ENCODE measurements at places on chromosomes 6 and 20.

DNA sequence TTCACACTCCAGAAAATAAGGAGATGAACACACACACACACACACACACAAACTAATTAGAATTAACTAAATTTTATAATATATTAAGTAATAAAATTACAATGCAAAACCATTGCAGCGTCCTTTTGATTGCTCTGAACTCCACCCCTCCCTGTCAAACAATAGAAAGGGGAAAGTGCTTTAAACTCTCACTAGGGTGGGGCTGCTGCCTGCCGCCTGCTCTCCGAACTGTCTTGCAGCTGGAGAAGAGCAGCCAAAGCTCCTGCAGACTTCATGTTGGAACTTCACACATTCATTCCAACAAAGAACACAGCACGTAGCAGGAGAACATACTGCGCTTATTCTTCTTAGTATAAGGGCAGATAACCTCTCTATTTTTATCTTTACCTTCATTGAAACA, 83.2 kb downstream of the GCLC start:
- no peak for DNase-seq

DNA sequence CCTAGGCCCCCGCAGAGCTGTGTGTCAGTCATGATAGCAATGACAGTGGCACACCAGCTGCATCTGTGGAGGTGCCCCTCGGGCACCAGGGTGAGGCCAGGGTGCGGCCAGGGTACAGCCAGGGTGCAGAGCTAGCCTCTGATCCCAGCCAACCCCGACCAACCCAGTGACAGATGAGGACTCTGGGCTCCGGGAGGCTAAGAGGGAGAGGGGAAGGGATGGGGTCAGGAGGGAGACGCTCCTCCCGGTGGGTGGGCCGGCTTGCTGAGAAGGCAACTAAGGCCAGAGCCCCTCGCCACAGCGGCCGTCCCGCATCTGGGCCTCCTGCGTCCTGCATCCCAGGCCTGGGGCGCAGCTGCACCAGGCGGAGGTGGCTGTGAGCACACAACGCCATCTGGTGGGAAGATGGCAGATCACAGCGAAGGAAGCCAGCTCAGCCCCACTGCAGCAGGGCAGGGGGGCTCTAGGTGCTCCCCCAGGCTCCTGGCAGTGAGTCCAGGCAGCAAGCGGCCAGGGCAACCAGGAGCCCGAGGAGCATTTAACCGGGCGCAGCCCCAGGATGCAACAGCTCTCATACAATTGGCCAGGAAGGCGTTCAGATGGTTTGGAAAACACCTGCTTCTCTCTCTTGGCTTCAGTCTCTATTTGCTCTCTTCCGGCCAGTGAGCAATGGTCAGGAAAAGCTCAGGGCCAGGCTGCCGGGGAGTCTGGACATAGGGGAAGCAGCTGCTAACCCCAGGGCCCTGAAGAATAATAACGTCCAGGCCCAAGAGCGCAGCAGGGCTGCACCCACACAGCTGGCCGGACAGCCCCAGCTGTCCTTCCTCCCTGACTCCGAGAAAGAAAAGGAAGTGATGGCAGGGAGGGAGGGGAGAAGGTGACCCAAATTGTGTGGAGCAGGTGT, 169.4 kb downstream of the TAF4 start:
- DNase-seq, result no peak

GRCh38 chr20:39112178-39112743, 150.1 kb downstream of the DHX35 start:
- no peak for DNase-seq

DNA sequence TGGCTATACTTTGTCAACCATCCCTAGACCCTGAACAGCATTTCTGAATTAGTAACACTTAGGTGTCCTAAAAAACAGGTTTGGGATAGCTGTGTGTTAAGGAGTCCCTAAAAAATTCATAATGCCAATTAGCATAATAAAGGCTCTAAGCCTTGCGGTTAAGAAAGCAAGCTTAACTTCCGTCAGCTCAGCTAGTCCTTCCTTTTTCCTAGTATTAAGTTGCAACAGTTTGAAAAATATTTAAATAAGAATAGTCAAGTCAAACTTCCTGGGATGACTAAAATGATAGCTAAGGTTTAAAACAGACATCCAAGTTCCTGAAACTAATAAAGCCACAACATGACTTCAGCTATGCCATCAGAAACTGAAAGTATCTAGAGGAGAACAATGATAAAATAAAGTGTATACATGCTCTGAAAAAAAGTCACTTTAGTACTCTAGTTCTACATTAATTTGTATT, 3.5 kb downstream of the AKIRIN2 start:
- no peak for DNase-seq

- no peak for DNase-seq
Observed at GRCh38 chr6:163459007-163459406, 44.5 kb downstream of the QKI start.

- DNase-seq, result no peak
Observed at GRCh38 chr6:24403501-24403824, 727 bp downstream of the MRS2 start.

GRCh38 chr6:39077882-39078594, 29.5 kb downstream of the GLP1R start:
- no peak for DNase-seq

- no peak for DNase-seq
Observed at GRCh38 chr20:36937402-36937770, 14.1 kb downstream of the SAMHD1 start.

- DNase-seq, result no peak
Observed at GRCh38 chr6:149389509-149390297, 10.4 kb upstream of the SUMO4 start.

GRCh38 chr6:156697225-156697830, 79.8 kb upstream of the ARID1B start:
- DNase-seq, result no peak

DNA sequence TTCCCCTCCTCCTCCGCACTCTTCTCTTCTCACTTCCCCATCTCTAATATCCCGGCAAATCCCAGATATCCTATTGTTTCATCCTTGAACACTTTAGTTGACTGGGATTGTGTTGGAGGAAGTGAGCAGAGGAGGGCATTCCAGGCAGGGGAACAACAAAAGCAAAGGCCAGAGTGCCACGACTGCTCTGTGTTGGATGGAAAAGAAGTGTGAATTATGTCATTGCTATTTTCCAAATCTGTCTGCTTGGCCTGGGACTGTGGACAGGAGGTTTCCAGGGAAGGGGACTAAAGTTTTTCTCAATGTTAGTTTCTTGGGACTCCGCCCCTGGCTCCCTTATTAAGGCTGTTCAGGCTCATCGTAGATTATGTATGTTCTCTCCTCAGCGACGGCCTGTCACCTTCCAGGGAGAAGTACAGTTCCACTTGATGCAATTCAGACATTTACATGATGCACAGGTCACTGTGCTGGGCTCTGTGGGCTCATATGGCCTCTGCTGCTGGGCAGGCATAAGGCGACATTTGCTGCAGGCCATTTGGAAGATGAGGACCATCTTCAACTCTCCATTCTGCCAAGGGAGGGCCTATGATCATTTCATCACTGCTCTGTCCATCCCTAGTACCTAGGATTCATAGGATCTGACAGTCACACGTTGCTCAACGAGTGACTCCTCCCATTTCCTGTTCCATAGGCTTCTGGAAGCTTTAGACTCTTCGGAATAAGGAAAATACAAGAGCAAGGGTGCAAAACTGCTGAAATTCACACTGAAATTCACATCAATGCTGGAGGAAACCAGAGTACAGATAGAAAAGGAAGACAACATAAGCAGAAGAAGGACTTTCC, 99.1 kb upstream of the KCNK16 start:
- no peak for DNase-seq

DNA sequence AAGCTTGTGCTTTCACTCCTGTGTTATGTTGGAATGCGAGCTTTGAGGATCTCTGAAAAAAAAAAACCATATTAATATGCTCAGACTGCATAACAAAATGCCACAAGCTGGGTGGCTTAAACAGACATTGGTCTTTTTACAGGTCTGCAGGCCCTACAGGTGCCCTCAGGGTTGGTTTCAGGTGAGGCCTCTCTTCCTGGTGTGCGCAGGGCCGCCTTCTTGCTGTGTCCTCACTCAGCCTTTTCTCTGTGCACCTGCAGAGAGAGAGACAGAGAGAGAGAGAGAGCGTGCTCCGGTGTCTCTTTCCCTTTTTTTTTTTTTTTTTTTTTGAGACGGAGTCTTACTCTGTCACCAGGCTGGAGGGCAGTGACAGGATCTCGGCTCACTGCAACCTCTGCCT, 114.1 kb upstream of the SNX9 start:
- DNase-seq, result no peak

- no peak for DNase-seq
Observed at GRCh38 chr20:33250666-33251065, 14.9 kb downstream of the BPIFA1 start.

DNA sequence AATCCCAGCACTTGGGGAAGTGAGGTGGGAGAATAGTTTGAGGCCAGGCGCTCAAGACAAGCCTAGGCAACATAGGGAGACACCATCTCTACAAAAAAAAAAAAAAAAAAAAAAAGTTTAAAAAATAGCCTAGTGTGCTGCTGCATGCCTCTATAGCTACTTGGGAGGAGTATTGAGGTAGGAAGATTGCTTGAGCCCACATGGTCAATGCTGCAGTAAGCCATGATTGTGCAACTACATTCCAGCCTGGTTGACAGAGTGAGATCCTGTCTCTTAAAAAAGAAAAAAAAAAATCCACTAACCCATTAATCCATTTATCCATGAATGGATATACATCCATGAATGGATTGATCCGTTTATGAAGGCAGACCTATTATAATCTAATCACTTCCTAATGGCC, 1064.6 kb upstream of the EYS start:
- DNase-seq, result no peak

- no peak for DNase-seq
Observed at GRCh38 chr20:21519136-21519584, 5.3 kb upstream of the NKX2-2 start.

- no peak for DNase-seq
Observed at GRCh38 chr20:16622501-16622900, 49.3 kb upstream of the KIF16B start.

GRCh38 chr6:34414999-34415858, 10.6 kb downstream of the RPS10 start:
- DNase-seq, result no peak

- no peak for DNase-seq
Observed at GRCh38 chr6:36590237-36590636, 3.9 kb upstream of the SRSF3 start.

DNA sequence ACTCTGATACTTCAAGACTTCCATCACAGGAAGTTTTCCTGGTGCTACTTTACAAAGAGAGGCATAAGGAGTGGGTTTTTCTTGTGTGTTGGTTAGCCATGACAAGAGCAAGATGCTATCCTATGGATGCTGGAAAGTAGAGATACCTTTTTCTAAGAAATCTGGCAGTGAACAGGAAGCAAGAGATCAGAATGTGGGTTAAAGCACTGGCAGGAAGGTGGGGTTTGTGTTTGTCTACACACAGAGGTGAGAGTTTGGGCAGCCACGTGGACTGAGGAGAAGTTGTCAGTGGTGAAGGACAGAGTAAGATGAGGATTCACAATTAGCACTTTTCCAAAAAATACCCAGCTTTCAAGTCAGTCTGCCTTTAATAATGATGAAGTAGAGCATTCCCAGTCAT, 17.9 kb downstream of the SLC2A12 start:
- DNase-seq, result no peak

- no peak for DNase-seq
Observed at GRCh38 chr6:136491754-136492153, 58.5 kb downstream of the MAP7 start.

- no peak for DNase-seq
Observed at GRCh38 chr6:143561105-143561704, 49.7 kb upstream of the FUCA2 start.

GRCh38 chr6:108916026-108916686, 67.9 kb downstream of the ARMC2 start:
- no peak for DNase-seq

DNA sequence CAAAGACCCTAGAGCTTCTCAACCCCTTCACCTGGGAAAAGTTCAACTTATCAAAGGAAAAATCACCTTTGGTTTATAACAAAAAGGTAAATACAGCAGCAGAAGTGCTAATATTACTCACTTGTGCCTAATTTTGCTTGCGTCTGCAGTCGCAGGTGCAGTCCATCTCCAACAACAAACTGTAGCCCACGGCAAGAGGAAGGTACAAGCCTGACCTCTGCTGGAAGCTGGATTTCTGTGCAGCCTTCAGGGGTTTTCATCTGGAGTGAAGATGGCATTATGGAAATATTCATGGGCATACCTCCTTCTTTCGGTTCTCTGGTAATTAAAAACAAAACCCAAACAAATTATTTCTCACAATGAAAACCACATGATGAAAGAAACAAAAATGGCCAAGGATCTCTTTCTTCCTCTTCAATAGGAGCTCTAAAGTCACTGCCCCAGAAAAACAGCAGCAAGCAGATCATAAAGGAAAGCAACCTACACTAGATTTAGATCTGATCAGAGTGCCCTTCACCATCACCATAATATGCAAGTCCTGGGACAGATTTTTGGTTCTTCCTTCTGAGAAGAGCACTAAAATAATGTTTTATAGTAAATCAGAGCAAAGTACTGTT, 7.8 kb downstream of the UBE3D start:
- no peak for DNase-seq

- DNase-seq, result no peak
Observed at GRCh38 chr20:16541226-16541625, 32.0 kb downstream of the KIF16B start.

DNA sequence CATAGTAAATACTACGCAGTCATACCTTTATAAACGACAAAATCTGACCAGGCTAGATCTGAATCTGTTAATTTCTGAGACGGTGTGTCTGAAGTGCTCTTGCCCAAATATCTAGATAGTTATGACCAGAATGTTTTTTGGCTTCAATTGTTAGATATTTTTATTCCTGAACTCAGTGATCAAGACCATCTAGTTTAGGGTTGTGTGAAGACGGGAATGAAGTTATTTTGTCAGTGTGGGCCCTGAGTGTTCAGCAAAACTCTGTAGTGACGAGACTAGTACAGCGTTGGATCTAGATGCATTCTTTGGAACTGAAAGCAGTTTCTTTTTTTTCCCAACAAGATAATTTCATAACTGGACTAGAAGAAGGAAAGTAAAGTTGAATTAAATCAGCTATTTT, 3.1 kb downstream of the STXBP5 start:
- DNase-seq, result no peak

- no peak for DNase-seq
Observed at GRCh38 chr20:20466341-20466879, 98.5 kb downstream of the INSM1 start.

- DNase-seq, result no peak
Observed at GRCh38 chr6:6942831-6943230, 164.9 kb upstream of the RREB1 start.

DNA sequence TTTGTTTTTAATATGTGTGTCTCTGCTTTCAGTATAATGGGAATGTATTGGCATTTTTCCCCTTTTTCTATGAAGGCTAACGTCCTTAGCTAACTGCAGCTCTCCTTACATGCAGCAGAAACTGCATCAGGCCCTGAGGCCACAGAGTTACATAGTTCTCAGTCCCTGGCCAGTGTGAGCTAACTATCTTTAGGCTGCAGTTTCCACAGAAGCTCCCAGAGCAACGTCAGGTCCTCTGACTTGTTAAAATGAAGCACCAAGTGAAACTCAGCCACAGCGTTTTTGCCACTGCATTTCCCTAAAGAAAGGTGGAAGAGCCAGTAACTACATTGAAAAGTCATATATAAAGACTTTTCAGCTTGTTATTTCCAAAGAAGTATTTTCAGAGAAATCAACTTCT, 244.7 kb downstream of the CBLN4 start:
- DNase-seq, result no peak

Measured in stimulated activated CD4-positive, alpha-beta T cell treated with anti-CD3 and anti-CD28 coated beads, Interleukin-15, amount 100 ng/mL, for 1 hour (primary cell).